ENCODE measurements at places on chromosomes 12 and 14.

DNA sequence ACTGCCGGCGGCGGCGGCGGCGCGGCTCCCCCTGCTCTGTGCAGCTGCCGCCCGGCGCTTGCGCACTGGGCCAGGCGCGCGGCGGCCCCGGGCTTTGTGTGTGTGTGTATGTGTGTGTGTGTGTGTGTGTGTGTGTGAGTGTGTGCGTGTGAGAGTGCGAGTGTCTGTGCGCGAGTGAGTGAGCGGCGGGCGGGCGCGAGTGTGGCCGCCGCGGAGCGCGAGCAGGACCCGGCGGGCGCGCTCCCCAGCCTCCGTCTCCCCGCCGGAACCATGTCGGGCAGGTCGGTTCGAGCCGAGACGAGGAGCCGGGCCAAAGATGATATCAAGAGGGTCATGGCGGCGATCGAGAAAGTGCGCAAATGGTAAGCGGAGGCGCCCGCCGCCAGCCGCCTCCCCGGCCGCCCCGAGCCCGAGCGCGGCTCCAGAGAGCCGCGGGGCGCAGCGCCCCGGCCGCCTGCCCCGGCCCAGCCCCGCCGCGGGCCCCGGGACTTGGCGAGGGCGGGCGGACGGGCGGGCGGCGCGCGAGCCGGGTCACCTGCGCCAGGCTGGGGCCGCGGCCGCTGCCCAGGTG is at the start of gene BCL7A:
Gene BCL7A, plus strand, starts transcription at position 63 of the 571 bp plus-strand sequence. Its CDS starts 208 bp downstream, at position 271.
- DNase-seq: no peak

DNA sequence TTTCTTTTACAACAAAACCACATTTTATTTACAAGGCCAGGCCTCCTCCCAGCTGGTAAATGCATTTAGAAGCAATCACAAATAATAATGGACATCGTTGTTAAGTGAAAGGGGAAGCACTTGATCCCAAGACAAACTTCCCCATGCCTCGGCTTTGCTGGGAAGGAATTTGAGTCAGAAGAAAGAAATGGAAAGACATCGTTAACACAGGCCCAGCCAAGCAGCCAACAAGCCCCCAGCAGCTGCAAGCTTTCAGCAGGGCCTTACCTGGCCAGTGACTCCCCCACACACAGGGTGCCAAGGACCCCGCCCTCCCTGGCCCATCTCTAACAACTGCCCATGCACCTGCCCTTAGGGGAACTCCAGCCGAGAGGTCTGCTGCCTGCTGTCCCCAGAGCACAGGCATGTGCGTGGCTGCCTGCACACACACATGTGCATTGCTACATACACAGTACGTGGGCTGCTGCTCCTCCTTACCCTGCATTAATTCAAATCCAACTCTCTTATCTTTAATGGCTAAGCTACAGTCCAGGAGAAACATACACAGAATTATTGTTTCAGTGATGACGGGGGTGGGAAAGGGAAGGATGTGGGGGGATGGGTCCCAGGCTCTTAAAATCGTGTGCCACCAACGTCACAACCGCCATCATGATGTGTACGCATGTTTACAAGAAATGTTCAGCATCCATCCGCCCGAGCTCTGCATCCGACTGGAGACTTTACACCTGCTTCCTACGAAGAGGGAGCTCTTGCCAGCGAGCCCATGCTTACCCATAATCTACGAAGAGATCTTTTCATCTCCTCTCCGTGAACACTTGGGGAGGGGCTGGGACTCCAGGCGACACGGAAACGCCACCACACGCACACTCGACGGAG is 9.8 kb downstream of the BCL11B start:
- DNase-seq: no peak

GRCh38 chr12:29692237-29692636 is 91.5 kb downstream of the TMTC1 start:
- no peak for DNase-seq

- DNase-seq: no peak
Observed at GRCh38 chr14:50601394-50601793, 41.4 kb downstream of the ATL1 start.

DNA sequence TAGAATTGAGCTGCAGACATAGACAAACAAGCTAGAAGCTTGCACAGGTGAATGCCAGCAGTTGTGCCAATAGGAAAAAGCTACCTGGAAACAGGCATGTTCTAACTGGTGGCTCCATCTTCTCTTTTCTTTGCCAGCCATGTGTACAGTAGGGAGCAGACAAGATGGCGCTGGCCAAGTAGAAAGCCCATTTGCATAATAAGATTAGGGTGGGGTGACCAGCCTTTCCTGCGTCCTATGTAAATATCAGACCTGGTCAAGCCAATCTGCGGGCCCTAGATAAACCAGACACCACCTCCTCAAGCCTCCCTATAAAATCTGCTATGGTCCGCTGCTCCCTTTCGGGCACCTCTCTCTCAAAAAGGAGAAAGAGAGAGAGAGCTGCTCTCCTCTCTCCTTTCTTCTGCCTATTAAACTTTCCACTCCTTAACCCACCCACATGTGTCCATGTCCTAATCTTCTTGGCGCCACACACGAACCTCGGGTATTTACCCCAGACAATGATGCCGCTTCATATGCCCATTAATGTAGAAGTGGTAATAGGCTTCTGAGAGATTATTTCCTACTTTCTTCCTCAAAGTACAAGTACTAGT is 201.0 kb downstream of the SLC25A21 start:
- DNase-seq: no peak

- DNase-seq: no peak
Observed at GRCh38 chr12:107094183-107094448, 767 bp upstream of the CRY1 start.

- no peak for DNase-seq
Observed at GRCh38 chr12:4331842-4332241, 10.8 kb downstream of the TIGAR start.

GRCh38 chr12:62379026-62379722 is 87.5 kb upstream of the MON2 start:
- DNase-seq: no peak

GRCh38 chr12:8011331-8011730 is 21.2 kb upstream of the FOXJ2 start:
- no peak for DNase-seq

DNA sequence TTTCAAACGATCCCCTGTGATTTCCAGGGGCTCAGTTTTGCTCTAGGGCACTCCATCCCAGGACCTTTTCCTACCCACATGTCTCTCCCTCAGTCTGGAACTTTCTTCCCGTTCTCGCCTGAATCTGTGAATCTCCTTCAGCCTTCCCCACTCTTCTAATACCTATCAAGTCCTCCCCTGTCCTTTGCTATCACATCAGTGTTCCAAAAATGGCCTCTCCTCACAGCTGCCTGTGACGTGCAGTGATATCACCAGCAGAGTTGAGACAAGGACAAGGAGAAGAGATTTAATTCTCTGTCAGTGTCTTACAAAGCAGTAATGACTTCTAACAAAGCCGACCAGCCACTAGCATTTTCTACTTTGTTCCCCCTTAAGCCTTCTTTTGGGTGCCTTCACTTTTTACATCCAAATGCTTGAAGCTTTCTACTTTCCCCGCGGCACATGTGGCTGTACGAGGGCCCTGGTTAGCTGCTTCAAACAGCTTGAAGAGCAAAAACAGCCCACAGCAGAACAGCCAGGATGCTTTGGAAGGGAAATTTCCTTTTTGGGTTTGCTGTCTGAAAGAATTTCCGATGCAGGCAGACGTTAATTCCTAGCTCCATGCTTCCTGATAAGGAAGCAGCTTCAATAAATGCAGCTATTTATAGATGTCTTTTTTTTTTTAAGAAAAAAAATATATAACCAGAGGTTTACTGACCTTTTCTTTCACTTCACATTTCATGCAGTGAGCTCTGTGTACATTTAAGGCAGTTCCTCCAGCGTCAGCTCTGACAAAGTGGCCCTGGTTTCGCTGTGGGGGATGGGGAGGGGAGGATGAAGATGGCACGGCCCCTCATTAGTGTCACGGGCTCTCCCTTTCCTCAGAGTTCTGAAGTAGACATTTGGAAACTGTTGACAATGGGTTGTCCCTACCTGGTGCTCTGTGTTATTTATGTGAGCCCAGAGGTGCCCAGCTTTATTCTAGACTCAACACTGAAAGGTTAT is 109.3 kb downstream of the ETV6 start:
- no peak for DNase-seq

GRCh38 chr14:93734086-93734822 is 54.0 kb downstream of the PRIMA1 start:
- DNase-seq: no peak

DNA sequence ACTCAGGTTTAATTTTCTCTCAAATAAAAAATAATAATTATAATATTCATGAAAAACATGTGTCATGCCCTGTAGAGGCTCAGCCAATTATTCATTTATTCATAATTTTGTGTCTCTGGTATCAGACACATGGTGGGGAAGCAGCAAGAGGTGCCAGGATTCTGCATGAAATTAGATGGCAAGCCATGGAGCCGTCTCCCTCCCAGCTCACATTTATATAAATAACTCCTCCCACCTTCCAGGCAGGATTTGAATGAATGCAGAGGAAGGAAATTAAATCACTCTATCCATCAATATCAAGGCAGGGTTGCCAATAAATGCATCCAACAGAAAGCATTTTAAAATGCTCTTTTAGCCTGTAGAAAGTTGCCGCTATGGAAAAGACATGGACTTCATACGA is 98.1 kb downstream of the PTPRR start:
- DNase-seq: no peak

DNA sequence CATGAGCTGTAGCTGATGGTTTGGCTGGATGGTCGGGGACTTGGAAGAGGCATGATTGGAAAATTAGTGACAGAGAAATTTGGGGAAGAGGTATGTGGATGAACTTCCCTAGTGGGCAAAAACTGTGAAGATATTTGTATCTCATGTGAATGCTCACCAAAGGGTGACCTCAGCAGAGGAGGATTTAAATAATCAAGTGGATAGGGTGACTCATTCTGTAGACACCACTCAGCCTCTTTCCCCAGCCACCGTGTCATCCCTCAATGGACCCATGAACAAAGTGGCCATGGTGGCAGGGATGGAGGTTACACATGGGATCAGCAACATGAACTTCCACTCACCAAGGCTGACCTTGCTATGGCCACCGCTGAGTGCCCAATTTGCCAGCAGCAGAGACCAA is 60.8 kb upstream of the KRAS start:
- no peak for DNase-seq

DNA sequence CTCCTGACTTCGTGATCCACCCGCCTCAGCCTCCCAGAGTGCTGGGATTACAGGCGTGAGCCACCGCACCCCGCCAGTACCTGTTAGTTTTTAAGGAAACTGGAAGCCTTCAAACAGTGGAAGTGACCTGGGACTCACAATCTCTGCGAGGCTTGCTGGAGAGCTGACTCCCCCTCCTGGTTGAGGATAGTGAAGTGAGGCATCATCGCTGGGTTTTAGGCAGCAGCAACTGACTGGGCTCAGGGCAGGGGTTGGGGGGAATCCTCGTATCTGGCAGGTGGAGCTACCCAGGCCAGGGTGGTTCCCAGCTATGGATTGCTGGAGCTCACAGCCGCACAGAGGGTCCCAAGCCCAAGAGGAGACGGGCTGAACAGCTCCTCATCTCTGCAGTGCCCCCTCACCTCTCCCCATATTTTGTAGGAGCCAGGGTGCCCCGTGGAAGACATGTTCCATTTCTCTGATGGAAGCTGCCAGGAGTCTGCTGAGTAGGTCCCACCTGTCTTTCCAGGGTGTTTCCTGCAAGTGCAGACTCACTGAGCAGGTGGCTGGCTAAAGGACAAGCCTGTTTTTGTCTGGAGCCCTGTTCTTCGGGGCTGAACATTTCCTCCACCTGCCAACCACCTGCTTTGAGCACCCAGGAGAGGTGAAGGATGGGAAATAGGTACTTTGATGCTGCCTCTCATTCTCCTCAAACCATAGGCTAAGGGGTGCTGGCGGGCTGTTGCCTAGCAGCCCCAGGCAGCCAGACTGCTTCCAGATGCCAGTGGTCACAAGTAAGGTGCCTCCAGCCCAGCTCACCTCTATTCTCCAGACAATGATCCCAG is 3.1 kb downstream of the AVIL start:
- no peak for DNase-seq

DNA sequence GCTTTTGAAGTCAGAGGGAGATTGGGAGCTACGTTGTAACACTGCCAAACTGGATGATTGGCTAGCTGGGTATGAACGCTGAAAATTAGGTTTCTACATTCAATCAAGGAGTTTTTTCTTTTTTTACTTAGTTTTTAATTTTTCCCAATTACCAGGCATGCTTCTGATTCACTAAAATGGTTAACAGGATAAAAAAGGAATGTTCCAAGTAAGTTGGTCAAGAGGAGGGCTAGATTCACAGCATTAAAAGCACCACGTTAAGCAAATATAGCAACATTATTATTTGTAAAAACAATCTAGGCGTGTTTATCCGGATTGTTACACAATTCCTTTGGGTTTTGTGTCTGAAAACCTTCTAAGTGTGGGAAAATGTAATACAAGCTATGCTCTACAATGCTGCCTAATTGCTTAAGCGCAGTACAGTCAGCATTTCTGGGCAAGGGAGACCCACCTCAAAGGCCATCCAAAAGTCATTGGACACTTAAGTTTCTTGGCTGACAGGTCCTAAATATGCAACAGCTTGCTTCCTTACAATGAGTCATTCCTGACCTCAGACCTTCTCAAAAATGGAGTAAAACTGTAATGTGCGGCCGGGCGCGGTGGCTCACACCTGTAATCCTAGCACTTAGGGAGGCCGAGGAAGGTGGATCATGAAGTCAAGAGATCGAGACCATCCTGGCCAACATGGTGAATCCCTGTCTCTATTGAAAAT is 1.2 kb downstream of the RPLP0 start:
- no peak for DNase-seq

DNA sequence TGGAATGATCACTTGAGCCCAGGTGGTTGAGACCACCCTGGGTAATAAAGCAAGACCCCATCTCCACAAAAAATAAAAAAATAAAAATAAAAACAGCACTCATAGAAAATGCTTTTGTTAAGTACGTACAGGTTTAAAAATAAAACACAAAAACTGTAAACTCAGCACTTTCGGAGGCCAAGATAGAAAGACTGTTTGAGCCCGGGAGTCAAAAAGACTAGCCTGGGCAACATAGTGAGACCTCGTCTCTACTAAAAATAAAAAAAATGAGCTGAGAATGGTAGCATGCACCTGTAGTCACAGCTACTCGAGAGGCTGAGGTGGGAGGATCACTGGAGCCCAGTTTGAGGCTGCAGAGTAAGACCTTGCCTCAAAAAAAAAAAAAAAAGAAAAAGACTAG is 7.5 kb downstream of the ATP6V1D start:
- DNase-seq: no peak
